CD4-positive, alpha-beta T cell treated with Interleukin-17A for 4 hours (primary cell): ENCODE measurements at places on chromosomes 5 and 9.

- DNase-seq = peak; percentile 59
These were observed 7.0 kb upstream of the GADD45G start for GRCh38 chr9:89597711-89598362.

GRCh38 chr9:136992819-136993369 is 672 bp downstream of the PAXX start:
- DNase-seq = no peak

DNA sequence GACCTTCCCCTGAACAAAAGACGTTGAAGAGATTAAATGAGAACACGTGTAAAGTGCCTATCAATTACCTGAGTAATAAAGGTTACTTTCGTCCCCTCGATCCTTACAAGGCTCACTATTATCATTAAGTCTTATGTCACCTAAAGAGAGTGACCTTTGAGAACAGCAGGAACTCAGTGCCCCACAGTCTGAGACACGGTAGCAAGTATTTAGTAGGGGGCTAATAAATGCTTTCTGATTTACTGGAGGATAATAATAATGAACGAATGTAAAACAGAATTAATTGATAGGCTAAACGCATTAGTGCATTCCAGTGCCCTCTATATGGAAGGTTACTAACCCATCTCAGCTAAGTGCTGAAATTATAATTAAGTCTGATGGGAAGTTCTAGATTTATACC is 199.9 kb downstream of the FBXL17 start:
- DNase-seq = no peak

DNA sequence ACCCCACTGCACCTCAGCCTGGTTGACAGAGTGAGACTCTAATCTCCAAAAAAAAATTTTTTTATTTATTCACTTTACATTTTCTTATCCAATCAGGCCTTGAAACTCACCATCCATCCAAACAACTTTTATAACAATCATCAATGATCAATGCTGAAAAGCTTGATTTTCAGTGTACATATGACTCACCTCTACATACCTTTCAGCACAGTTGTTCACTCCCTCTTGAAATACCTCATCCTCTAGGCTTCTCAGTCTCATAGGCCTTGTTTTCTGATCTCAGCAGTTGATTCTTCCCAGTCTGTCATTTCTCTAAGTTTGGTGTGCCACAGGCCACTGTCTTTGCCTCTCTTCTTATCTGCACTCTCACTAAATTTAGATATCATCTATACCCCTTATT is 36.2 kb downstream of the GRIN3A start:
- no peak for DNase-seq

- no peak for DNase-seq
These were observed 21.6 kb upstream of the ERAP1 start for GRCh38 chr5:96829297-96829696.

- DNase-seq = no peak
These were observed 2.7 kb upstream of the ADAM19 start for GRCh38 chr5:157578079-157578780.

GRCh38 chr9:116345393-116345792 is 191.8 kb downstream of the PAPPA start:
- DNase-seq = no peak

DNA sequence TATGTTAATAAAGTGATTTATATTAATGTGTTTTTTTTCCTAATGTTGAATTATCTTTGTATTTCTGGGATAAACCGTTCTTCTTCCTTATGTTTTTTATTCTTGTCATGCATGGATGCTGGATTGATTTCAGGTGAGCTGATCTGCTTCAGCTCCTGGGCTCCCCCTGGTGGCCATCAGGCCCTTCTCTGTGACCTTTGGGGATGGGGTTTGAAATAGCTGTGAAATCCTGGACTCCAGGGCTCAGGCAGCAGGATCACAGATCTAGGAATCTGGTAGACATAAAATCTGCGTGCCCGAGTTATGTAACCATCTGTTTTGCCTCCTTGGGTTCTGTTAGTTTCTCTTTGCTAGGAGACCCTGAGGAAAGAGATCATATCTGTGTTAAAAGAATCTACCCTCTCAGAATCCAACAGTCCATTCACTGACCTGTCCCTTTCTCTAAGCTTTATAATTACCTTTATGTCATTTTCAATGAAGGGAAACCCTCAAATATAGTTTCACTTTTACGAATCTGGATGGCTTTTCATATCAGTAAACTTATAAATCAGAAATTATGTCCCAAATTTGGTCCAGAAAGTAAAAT is 12.2 kb upstream of the OR13J1 start:
- DNase-seq = peak; percentile 92

DNA sequence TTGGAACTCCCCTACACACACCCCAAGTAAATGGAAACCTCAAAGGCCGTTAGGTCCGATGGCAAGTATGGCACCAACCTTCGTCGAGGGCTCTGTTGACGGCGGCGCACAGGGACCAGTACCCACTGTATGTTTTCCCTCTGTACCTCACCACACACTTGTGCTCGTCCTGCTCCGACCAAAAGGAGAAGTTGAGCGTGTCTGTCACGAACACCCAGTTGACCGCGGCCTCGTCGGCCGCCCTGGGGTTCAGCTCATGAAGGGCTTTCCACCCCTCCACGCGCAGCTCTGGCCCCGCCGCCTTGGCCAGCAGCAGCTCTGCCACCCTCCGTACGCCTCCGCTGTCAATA is 24.0 kb downstream of the HNRNPK start:
- DNase-seq = peak; percentile 46

DNA sequence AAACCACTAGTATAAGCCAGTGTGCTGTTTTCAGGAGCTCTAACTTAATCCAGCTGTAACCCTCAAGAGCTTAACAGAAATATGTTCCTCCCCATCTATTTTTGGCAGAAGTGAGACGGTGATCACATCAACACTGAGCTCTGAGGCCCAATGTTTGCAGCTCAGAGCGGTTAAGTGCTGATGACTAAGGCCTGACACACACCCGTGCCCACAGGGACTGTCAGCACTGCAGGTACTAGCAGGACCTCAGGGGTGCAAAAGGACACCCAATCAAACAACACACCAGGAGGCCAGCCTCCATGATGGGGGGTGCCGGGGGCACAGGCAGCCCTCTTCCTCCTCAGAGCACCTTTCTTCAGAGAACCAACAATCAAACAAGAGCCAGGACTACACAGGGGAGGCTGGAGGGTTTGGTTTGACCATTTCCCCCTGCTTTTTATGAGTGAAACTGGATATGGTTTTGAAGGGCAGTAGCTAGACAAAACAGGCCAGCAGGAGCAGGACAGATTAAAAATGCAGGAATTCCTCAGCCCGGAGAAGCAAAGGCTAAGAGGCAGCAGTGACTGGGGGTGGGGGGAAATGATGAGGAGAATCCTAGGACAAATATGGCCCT is 61.3 kb downstream of the RAPGEF1 start:
- peak; percentile 86 for DNase-seq

- DNase-seq = no peak
These were observed 110.4 kb downstream of the LIFR start for GRCh38 chr5:38446029-38446522.

- DNase-seq = no peak
These were observed 170.6 kb upstream of the TRIM32 start for GRCh38 chr9:116516456-116516855.

- no peak for DNase-seq
These were observed 40.1 kb downstream of the SECISBP2 start for GRCh38 chr9:89358376-89358916.

DNA sequence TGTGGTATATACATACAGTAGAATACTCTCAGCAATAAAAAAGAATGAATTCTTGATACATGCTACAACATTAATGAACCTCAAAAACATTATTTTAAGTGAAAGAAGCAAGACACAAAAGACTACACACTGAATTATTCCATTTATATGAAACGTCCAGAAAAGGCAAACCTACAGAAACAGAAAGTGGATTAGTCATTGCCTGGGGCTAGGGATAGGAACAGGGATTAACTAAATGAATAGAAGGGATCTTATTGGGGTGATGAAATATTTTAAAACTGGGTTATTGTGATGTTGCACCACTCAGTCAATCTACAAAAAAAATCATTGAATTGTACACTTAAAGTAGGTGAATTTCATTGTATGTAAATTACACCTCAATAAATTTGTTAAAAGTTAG is 326.7 kb downstream of the PIK3R1 start:
- DNase-seq = no peak

DNA sequence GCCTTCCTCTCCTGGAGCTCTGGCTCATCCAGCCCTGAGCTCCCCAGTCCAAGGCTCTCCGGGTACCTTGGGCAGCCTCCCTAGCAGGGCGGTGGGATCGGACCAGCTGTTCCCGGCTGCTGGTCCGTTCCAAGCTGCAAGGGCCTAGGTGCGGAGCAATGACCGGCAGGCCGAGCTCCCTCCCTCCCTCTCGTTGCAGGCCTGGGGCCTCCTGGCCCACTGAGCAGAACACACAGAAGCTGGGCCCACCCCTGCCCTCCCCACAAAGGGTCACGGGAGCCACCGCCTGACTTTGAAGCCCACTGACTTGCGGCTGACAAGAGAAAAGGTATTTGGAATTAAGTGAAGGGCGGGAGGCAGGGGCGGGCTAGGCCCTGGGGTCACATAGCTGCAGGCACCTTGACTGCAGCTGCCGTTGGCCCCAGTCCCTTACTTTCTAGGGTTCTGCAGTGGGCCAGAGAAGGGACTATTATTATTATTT is 104.7 kb upstream of the IER5L start:
- DNase-seq = no peak

GRCh38 chr5:147564124-147564486 is 54.2 kb upstream of the DPYSL3 start:
- DNase-seq = no peak

- no peak for DNase-seq
These were observed 681.9 kb upstream of the ARRDC3 start for GRCh38 chr5:92064993-92065392.

GRCh38 chr9:133478851-133479711 is at the start of gene SLC2A6:
SLC2A6 (minus strand) TSS chr9:133479099; CDS start chr9:133479059, 40 bp downstream.
- peak; percentile 87 for DNase-seq

GRCh38 chr9:111016016-111016415 is 22.3 kb downstream of the LPAR1 start:
- DNase-seq = no peak

DNA sequence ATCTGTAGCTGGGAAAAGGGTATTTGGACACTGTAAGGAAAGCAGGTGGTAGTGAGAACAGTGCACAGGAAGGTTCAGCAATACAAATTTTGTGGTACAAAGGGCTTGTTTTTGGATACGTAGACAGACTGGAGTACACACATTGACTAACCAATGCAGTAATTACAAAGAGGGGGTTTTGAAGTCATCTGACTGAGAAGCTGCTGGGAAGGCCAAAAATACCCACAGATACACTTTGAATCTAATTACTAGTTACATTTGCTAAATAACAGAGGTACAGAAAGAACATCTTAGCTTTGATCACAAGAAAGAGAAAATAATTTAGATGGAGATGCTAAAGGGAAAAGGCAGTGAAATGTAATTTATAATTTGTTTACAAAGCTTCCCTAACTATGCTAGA is 45.9 kb downstream of the PKD2L2 start:
- DNase-seq = no peak

- DNase-seq = peak; percentile 23
These were observed 48.6 kb downstream of the DUSP1 start for GRCh38 chr5:172722327-172722815.

DNA sequence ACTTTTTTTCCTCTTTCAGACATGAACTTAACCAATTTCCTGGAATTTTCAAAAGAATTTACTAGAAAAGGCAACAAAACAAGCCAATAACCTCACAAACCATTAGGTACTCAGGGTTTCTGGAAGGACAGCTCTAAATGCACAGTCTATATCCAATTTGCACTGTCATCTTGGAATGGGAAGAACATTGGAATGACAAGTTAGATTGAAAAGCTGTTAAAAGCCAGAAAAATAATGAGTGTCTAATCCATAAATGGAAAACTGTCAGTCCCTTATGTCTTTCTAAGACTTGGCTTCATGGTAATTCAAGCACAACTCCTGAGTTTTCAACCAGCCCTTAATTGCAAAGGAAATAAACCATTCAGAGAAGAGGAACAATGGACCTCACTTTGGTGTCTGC is 105.8 kb upstream of the NTRK2 start:
- no peak for DNase-seq

- no peak for DNase-seq
These were observed 146.4 kb downstream of the GCNT1 start for GRCh38 chr9:76605321-76605900.

DNA sequence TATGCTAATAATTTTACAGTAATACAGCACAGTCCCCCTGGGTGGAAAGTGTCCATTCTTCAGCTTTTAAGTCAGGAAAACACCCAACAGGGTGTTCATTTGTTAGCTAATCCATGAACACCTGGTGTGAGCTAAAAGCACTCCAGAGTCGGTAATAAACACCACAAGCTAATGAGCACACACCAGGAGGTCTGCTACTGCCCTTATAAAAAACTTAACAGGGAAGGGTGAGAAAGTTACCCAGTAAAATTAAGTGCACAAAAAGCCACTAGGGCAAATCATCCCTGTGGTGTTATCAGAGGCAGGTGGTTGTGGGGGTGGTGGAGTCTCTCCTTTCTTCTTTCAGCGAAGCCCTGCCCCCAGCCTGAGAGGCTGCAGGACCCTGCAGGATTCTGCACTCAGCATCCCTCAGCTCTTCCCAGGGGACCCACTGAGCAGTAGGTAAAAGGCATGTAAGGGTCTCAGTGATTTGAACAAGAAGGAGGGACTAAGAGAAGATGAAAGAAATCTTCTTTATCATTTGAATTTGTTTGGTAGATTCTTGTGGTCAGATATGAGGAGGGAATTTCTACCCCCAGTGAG is 14.4 kb downstream of the GDNF start:
- no peak for DNase-seq

DNA sequence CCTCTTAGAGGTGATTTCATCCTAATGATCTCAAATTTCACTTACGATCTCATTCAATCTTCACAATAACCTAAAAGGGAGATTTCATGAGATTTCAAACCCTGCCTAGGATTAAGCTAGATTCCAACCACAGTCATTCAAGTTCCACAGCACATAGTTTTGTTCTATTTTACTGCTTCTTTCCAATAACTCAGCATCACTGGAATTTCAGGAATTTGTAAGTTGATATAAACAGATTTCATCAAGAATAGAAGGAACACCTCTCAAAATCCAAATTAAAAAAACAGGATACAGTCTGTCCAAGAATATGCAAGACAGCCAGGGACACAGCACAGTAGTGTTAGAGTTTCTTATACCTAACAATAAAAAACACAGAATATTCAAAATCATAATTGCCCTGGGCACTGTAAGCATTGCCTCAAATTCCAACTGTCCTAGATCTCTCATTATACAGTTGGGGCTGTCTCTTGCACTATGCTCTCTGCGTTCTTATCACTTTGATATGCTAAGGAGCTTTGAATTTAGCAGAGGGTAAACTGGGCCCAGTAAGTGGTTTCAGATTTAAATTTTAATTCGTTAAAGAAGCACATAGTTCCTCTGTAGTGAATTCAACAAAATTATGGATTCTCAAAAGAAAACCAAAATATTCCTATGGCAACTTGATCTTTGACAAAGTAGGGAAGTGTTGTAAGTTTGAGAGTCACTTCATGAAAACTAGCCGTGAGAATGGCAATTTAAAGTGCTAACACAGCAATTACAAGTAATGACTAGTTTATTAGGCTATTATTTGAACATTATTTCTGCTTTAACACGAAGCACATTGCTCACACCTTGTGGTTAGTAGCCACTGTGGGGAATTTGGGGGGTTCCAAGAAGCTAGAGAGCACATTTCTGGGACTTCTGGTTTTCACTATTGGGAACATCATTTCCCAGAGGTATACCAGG is 478.6 kb upstream of the C9orf72 start:
- no peak for DNase-seq

GRCh38 chr9:70117835-70118319 is 74.2 kb downstream of the MAMDC2 start:
- no peak for DNase-seq
